Suppressor macrophage treated with lipopolysaccharide for 1 hour (primary cell): ENCODE measurements at places on chromosomes 12 and 14.

GRCh38 chr14:97095269-97095668 is 298.1 kb downstream of the VRK1 start:
- no peak for DNase-seq

- DNase-seq: peak; percentile 83
These were observed 11.3 kb upstream of the SCFD1 start for GRCh38 chr14:30610787-30611343.

GRCh38 chr14:24037658-24038037 is 14.2 kb upstream of the CARMIL3 start:
- no peak for DNase-seq

DNA sequence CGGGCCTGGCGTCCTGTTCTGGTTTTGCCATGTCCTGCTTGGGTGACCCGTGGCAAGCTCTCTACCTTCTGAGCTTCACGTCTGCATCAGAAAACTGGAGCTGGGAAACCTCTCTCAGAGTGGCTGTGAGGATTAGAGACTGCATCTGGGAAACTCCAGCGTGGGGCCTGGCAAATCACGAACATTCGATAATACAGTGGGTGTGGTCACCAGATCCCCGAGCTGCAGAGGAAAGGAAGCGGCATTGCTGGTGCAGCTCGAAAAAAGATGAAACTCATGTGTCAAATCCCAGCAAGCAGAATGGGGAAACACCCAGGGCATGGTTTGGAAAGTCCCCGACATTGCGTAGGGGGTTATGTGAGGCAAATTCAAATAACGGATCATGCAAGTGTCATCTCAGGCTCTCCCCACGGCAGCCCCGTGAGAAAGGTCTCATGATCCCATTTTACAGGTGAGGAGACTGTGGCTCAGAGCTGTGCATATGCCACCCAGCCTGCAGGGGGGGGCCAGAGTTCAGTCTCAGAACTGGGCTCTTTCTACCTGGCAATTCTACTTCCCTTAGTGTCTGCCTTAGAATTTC is 98.1 kb upstream of the VRK1 start:
- DNase-seq: peak; percentile 20

GRCh38 chr14:51849097-51849496 is 11.3 kb upstream of the GNG2 start:
- DNase-seq: peak; percentile 52

DNA sequence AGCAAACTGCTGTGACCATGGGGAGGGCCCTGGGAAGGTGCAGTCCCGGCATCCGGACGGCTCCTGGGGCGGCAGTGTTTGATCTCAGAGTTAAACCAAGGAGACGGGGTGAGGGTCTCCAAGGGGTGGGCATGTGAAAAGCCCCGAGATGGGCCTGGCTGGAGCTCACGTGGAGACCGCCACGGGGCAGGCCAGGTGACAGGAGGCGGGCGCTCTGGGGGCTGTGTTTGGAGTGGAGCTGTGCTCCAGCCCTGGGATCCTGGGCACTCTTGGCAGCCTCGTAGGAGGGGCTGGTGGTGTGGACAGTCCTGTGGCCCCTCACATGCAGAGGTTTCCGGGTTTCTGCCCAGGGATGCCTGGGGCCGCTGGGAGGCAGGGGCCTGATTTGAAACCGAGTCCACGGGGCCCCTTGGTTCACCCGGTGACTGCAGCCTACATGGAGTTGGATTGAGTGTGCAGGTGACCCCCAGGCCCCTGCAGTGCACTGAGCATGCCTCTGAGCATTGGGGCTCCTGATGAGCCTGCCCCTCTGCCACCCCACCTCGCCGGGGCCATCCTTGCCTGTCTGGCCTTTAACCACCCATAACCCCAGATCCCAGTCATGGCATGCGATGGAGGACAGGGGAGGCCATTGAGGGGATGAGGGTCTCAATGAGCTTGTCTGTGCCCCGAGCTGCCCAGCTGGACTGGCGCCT is 8.4 kb downstream of the KIF26A start:
- no peak for DNase-seq

DNA sequence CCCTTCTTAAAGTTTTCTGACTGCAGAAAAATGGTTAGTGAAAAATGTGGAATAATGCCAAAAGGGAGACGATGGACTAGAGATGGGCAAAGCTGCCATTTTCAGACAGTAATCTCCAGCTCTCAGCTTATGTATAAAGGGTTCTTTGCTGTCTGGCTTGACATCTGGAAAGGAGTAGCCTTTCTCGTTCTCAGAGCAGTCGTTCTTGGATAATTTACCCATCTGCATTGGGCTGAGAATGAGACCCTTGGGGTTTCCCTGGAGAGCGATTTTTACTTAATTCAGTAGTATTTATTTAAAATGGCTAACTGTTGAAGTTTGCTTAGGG is 1.2 kb downstream of the NUDT4 start:
- peak; percentile 12 for DNase-seq

GRCh38 chr14:52007637-52008036 is 18.3 kb downstream of the RTRAF start:
- DNase-seq: no peak

DNA sequence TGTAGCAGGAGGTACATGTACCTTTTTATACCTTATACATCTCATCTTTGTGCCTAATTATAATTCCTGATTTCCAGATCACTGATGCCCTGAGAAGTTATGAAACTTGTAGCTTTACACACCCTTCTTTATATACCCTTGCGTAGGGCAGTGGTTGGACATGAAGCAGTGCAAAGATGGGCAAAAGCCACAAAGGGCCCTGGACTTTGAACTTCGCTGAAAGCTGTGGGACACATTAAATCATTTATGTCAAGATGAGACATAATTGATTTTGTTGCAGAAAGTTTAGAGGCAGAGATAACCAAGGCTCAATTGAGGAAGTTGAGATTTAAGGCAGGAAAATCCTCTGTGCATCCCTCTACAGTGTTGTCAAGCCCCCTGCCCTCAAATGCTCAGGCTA is 170.0 kb downstream of the SLC2A13 start:
- DNase-seq: no peak

GRCh38 chr12:46158501-46158900 is 110.3 kb downstream of the SLC38A1 start:
- no peak for DNase-seq

- no peak for DNase-seq
These were observed 98.1 kb downstream of the NEDD1 start for GRCh38 chr12:97005174-97005573.

GRCh38 chr12:81699551-81699950 is 59.6 kb downstream of the PPFIA2 start:
- DNase-seq: no peak

DNA sequence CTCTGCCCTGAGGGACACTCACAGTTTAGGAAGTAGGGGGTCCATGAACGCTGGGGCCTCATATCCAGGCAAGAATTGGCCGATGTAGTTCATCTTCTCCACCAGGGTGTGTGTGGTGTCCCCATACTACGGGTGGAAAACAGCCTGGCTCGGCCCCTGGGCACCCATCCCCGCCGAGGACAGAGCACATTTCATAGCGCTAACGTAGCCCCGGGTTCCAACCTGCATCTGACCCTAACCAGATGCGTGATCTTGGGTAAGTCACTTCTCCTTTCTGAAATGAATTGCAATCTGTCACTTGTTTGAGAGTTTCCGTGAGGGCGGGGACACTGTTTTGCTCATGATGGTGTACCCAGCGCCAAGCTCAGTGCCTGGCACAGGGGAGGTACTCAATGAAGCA is 9.0 kb downstream of the HPD start:
- DNase-seq: peak; percentile 41

DNA sequence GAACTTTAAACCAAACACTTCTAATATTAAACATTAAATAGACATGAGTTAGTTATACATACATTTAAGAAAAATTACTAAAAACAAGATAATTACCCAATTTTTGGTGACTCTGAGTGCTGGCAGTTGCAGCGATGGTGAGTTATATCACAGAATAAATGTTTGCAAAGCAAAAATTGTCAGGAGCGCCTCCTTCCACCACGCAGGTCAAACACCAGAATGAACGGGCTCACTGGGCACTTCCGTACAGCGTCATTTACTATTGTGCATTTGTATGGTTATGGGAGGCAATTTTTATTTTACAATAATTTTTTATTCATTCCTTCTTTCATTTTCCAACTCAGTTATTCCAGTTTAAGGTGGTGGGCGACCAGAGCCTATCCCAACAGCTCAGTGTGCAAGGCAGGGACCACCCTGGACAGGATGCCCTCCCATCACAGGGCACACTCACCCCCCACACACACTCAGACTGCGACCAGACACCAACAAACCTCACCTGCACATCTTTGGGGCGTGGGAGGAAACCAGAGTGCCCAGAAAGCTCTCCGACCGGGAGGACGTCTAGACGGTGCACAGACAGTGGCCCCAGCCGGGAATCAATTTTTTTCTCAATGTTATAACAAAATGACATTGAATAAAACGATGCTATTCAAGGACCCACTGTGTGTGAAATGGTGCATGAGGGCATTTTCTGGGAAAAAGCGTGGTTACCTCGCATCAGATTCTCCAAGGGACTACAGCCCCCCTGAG is 67.2 kb downstream of the TESC start:
- DNase-seq: no peak
